ENCODE measurements at places on chromosomes 3 and 15.
A peak's percentile ranks its signal among the peaks of the same experiment; 100 is the strongest.

DNA sequence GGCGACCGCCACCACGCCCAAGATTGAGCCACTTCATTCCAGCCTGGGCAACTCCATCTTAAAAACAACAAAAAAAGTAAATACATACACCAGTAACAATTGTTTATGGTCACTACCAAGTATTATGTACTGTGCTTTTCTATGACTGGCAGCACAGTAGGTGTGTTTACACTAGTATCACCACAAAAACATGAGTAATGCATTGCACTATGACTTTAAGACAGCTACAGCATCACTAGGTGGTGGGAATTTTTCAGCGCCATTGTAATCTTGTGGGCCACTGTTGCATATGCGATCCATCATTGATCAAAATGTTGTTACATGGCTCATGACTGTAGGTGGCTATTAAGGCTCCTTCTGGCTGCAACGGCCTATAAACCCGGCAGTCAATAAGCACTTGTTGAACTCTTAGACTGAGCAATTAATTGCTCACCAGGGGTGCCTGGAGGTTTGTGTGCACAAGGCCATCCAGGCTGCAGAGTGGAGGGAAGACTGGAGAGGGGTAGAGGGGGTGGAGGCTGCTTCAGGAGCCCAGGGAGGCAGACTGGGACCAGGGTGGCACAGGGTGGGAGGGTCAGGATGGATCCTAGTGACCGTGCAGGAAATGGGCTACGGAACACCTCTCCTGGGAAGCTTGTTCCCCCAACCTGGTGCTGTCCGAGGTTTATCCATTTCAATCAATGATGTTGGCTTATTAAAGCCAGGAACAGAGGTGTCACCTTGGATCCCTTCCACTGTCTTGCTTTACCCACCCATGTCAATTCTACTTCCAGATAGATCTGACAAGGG lies 17.9 kb upstream of the COPG1 start:
- DNase-seq, result no peak

GRCh38 chr3:38604246-38604645 lies 45.2 kb downstream of the SCN5A start:
- no peak for DNase-seq

GRCh38 chr3:42257007-42257406 lies 9.0 kb downstream of the CCK start:
- no peak for DNase-seq

DNA sequence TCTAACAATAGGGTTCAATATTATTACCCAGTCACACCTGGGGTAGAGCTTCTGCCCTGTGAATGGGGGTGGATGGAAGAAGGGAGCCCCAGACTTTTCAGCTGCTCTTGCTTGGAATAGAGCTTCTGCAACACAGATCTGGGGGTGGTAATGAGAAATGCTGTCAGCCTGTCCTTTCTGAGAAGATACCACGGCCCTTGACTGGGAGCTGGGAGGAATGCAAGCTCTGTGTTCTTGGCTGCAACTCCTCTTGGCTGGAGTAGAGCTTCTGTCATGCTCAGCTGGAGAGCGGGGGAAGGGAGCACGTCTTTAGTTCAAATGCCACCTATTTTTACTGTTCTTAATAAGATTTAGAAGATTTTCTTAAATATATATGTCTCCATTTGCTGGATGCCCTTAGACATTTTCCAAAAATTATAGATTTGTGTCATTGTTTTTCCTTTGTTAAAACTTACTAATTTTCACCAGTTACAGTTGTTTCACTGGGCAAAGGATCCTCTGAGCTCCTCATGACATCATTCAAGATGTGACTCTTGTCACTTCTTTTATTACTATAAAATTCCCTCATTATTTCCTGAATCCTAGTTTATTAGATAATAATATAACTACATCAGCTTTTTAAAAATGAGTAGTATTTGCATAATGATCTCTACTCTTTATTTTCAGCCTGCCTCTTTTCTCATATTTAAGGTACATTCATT lies 180.0 kb upstream of the TGFBR2 start:
- peak; percentile 58 for DNase-seq

GRCh38 chr3:191348098-191348497 lies 17.8 kb upstream of the UTS2B start:
- no peak for DNase-seq

- DNase-seq, result no peak
Observed at GRCh38 chr15:38074029-38074428, 139.6 kb downstream of the TMCO5A start.

DNA sequence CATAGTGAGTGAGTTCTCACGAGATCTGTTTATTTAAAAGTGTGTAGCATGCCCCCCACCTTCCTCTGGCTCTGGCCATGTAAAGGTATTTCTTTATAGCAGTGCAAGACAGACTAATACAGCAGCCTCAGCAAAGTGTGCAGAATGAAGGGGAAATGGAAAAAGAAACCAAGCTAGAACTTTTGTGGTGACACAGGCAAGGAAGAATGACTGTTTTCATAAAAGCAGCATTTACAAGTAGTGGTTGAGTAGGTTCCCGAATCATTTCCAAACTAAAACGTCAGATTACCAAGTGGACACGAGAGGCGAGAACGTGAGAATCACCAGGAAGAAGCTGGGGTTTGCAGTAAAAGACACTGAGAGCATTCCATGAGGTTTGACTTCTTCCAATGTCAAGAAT lies 100.2 kb upstream of the AKAP13 start:
- DNase-seq, result no peak

DNA sequence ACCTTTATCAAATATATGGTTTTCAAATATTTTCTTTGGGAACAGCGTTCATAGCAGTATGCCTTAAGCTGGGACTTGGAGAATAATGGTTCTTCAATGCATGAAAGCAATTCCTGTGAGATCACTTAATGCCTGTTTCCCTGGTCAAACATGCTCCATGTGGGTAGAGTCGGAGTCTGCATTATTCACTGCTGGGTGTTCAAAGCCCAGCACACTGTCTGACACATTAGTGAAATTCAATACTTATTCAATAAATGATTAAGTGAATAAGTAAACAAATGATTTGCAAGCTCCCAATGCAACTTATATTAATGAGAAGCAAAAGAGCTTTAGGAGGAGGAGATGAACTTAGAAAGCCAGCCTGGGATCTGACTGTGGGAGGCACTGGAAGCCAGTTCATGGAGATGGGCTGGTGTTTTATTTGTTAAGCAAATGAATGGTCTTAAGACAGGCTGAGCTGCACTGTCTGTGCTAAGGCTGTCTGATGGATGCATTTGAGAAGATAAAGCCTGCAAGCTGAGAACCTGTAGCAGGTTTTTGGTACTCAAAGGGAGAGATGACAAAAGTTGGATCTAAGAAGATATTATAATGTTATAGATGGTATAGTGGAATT lies 490.8 kb downstream of the MCTP2 start:
- no peak for DNase-seq

- no peak for DNase-seq
Observed at GRCh38 chr3:176579711-176580185, 617.5 kb downstream of the TBL1XR1 start.

GRCh38 chr15:26631894-26632293 lies 141.0 kb downstream of the GABRB3 start:
- no peak for DNase-seq

GRCh38 chr15:43749690-43750345 lies 3.6 kb downstream of the PDIA3 start:
- DNase-seq, result no peak

DNA sequence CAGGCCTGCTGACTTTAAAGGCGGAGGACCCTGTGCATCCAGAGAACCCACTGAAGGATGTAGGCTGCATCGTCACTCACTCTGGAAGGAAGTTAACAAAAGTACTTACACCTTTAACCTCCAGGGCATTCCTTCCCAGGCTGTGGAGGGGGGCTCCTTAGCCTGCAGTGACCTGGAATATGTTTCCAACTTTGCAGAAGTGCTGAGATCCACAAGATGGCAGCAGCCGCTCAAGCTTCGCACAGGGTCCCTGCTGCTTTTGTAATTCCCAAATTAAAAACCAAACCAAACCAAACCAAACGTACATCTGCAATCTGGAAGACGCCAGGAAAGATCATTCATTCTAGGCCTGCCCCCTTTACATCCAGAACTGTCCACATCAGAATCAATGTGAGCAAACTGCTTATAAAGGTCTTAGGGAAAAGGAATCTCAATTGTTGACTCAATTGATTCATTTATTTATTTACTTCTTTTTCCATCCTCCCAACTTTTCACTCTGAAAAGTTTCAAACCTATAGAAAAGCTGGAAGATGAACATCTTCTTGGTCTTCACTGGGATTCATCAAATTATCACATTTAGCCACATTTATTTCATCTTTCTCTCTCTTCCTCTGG lies 70.5 kb upstream of the KLHL25 start:
- peak; percentile 58 for DNase-seq

DNA sequence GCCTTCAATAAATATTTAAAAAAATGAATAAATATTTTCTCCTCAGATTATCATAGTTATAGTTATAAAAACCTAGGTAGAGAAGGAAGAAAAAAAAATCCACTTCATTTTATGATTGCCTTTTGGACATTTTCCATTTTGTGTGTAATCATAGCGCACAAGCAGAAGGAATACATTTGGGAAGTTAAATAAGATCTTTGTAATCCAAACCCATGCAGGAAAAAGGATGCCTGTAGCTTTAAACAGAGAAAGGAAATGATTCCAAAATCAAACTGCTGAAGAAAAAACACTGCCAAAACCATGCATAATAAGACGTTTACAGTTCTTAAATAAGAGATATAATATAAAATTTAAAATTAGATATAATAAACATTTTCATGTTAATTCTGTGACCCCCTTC lies 7.4 kb upstream of the CCDC54 start:
- DNase-seq, result peak; percentile 17

- no peak for DNase-seq
Observed at GRCh38 chr3:31957106-31957505, 24.0 kb downstream of the OSBPL10 start.

DNA sequence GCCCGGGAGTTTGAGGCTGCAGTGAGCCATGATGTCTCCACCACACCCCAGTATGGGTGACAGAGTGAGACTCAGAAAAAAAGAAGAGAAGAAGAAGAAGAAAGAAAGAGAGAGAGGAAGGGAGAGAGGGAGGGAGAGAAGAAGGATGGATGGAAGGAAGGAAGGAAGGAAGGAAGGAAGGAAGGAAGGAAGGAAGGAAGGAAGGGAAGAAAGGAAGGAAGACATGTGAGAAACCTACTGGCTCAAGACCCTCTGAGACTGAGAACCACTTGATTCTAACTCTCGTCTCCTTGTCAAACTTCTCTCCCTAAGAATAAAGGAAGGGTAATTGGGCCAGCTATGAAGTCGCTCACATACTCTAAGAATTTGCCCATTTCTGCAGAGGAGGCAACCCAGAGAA lies 148.1 kb upstream of the UBE2E1 start:
- DNase-seq, result no peak

GRCh38 chr3:70387889-70388288 lies 75.5 kb upstream of the MDFIC2 start:
- DNase-seq, result no peak

DNA sequence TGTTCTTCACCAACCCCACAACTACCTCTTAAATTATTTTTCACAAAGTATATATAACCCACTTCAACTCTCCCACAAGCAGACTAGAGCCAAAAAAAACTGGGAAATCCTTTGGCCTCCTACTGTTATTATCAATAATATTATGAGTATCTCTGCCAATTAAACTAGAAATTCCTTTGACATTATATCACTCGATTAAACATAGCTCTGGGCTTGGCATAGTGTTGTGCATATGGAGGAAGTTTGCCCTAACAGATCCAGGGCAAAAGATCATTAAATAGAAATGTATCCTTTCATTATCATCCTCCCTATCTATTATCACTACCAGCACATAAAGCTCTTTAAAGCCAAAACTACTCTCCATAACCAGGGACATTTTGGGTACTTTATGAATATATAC lies 74.9 kb downstream of the OSBPL10 start:
- DNase-seq, result no peak

GRCh38 chr3:153897025-153897723 lies 224.0 kb upstream of the ARHGEF26 start:
- DNase-seq, result no peak

DNA sequence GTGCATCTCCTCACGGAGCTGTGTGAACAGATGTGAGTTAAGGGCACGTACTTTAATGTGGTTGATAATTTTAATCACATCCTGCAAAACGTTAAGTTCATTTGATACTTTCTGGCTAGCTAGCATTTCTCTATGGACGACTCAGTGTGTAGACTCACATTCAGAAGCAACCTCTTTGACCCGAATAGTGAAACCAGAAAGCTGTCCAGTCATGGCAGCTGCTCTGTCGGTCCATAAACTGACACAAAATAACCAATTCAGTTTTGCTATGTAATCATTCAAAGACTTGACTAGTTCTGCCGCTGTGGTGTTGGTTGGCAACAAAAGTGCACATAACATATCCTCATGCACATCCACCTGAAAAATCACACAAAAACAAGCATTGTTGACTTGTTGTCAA lies 3.7 kb upstream of the GFM1 start:
- no peak for DNase-seq

- no peak for DNase-seq
Observed at GRCh38 chr3:113075588-113075987, 84.8 kb downstream of the GTPBP8 start.

DNA sequence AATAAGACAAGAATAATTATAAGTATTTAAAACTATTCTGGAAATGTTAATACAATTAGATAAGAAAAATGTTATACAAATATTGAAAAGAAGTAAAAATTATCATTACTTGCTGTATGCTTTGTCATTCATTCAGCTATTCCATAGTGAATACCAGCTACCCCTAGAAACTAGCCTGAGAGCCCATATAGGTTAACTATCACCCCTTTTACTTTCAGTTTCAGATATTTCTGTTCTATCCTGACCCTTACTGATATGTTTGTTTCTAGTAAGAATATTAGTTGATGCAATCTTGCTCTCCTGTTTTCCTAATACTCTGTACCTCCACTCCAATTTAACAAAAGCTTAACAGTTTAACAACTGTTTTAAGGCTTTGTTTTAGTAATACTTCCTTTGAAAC lies 31.6 kb downstream of the FAM227B start:
- no peak for DNase-seq

DNA sequence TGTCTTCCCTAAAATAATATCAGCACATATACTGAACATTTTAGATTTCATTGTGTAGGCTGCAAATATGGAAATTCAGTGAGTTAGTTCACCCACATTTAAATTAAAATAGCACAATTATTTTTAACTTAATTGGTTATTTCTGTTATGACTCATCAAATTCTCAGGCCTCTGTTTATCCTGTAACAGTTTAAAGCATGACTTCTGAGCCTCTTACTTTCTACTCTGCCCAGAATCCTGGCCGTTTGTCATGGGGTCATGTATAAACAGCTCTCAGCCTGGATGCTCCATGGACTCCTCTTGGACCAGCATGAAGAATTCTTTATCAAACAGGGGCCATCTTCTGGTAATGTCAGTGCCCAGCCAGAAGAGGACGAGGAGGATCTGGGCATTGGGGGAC lies 12.2 kb downstream of the TUBGCP4 start:
- DNase-seq, result no peak

- no peak for DNase-seq
Observed at GRCh38 chr3:159928071-159928491, 60.6 kb upstream of the IL12A start.

DNA sequence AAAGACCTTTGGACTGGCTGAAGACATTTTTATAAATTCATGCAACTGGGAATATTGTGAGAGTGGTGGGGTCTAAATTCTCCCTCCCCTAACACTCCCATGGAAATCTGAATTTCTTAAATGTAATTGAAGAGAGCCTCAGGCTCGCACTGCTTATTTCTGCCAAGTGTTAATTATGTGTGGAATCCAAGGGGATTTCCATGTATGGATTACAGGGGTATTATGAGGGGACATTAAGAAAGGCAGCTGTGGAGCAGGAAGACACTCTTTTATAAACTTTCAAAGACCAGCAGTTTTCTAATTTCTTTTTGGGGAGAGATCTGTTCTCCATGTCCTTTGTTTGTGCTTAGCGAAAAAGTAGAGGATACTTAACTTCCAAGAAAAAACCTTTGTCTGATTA lies 152.1 kb upstream of the TBL1XR1 start:
- DNase-seq, result no peak

- DNase-seq, result no peak
Observed at GRCh38 chr3:107704477-107704876, 181.7 kb downstream of the BBX start.
